Fibroblast of the conjunctiva (primary cell): ENCODE measurements at places on chromosomes 12 and 14.
A peak's percentile ranks its signal among the peaks of the same experiment; 100 is the strongest.

DNA sequence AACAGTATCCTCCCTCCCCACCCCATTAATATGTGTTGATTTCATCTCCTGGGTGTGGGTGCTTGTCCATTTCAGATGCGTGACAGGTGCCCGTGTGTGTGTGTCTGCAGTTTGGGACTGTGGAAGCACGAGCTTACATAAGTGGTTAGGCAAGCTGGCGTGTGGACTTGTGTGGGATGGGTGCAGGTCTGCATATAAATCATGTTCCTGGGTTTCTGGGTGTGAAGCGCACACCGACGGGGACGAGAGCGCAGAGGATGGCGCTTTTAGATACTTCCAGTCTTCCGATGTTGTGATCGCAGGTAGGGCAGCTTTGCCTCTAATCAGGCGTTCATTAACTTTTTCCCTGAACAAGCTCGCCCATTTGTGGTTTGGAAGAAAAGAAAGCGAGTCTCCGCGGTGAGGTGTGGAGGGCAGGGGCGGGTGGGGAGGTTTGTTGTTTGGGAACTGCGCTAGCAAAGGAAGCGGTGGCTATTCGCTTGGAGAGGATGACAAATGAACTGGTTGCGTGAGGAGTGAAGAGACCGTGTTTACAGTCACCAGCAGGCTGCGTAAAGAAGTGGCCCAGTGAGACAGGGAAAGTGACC lies 865 bp downstream of the RGS6 start:
- DNase-seq: no peak

DNA sequence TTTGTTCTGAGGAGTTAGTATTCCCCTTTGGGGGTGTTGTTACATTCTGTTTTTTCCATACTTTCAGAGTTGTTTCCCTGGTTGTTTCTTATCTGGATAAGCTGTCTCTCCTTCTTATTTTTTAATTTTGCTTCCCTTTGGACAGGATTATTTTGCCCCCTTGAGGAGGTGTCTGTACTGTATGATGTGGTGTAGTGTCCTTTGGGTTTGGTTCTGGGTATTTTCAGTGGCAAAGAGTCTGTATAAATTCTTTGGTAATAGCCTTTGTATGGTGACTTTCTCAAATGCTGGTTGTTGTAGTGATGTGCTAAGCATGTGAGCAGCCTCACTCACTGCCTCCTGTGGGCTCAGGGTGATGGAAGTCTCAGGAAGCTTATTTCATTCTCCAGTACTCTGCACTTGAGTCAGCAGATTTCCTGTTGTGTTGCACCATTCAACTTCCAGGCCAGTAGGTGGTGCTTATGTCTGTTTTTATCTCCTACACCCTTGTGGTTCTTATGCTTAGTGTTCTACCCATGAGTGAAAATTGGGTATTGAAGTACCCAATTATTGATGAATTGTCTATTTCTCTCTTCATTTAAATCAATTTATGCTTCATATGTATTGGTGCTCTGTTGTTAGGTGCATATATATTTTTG lies 103.3 kb upstream of the PMCH start:
- peak; percentile 6 for DNase-seq

DNA sequence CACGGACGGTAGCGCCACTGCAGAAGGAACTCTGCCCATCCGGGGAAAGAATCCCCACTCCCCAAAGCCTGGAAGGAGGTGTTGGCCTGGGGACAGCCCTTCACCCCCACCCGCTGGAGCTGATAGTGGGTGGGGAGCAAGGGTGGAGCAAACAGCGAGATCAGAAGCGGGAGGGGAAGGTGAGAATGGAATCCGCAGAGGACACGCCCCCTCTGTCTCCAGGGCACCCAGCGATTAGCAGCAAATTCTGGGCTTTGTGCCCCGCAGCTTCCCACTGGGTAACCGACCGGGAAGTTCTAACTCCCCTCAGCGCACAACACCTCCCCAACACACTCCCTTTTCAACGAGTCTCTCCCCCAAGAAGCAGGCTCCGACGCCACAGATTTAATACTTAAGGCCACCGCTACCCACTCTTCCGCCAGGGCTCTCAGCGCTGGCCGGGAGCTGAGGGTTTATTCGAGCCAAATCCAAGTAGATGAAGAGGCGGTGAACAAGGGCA lies 1.4 kb downstream of the SLC25A29 start:
- DNase-seq: no peak

DNA sequence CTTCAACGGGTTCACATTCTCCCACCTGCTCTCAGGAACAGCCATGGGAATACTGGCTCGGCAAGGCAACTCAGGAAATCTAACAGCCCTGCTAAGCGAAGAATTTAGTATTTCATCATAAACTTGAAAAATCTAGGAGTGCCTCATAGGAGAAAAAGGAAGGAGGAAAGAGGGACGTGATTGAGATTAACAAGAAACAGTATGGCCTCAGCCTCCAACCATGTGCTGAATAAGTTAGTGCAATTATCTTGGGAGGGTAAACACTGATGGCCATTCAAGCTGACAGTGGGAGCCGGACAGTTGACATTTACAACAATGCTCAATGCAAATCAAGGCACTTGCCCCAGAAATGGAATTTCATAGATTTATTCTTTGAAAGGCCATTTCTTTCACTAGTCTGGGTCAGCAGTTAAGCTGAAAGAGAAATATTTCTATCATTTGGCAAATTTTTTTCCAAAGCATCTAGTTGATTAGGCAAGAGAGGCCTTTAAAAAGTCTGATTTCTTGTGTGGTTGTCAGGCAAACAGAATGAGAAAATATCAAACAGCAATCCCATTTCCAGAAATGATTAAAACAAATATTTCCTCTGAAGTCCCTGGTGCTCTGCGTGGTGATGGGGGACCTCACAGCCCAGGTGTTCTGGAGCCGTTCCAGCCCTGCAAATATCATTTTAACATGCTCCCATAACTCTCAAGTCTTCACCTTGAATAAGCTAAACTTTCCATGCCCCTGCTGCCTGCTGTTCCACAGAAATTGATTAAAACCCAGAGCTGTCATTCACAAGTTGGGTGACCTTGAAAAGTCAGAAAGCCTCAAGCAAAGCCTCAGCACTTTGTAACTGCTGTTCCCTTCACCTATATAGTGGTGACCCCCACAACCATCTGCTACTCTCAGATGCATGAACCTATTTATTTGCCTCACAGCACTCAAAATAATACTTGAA lies 121.6 kb downstream of the PHLDA1 start:
- DNase-seq: no peak

GRCh38 chr14:35243956-35244355 lies 48.2 kb upstream of the PSMA6 start:
- DNase-seq: no peak

- DNase-seq: no peak
These were observed 61.2 kb upstream of the TMTC2 start for GRCh38 chr12:82625523-82625922.

DNA sequence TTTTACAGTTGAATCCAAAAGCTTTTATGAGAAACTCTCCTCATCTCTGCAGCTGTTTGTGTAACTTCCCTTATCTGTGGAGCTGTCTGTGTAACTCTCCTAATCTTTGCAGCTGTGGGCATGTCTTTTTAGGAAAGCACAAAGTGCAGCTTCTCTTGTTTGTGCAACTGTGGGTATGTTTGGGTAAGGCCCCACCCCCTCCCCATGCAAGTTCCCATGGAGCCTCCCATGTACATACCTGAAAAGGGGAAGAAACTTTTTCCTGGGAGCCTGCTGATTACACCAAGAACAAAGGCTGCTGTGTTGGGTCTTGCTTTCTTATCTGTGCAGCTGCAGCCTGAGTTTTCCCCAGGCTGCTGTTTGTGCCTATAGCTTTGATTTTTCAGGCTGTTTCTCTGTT lies 42.7 kb upstream of the CDKN3 start:
- DNase-seq: no peak

- peak; percentile 68 for DNase-seq
These were observed 58.1 kb downstream of the PLEKHG3 start for GRCh38 chr14:64762044-64763034.

DNA sequence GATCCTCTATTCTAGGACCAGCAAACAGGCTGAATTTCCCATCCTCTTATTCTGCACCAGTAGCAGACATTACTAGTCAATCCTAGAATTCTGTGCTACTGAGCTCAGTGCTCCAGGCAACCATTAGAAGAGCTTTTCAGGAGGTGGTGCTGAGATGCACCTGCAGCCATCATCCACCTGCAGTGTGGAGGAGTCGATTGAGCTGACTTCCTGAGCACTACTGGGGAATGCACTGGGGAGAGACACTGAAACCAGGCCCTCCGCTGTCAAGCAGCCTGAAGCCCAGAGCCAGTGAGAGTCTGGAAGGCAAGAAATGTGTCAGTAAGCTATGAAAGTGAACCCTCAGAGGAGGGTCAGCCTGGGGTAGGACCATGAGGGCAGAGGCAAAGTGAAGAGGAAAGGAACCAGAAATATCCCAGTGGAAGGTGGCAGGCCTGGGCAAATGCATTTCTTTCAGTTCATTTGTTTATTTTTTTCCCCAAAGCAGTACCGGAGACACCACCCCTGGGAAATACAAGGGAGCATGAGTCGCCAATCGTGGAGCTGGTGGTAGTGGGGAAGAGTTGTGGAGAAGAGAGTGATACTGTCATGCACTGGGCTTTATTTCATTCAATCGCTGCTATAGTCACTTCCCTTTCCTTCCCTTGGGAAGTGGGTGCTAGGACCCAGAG lies 23.0 kb upstream of the SERPINA4 start:
- no peak for DNase-seq

GRCh38 chr14:39182770-39183684 lies 8.0 kb downstream of the PNN start:
- DNase-seq: no peak
